Non-pigmented ciliary epithelial cell (primary cell): ENCODE measurements at places on chromosomes 11 and 22.
A peak's percentile ranks its signal among the peaks of the same experiment; 100 is the strongest.

- no peak for DNase-seq
These were observed 35.2 kb downstream of the NARS2 start for GRCh38 chr11:78539506-78539905.

DNA sequence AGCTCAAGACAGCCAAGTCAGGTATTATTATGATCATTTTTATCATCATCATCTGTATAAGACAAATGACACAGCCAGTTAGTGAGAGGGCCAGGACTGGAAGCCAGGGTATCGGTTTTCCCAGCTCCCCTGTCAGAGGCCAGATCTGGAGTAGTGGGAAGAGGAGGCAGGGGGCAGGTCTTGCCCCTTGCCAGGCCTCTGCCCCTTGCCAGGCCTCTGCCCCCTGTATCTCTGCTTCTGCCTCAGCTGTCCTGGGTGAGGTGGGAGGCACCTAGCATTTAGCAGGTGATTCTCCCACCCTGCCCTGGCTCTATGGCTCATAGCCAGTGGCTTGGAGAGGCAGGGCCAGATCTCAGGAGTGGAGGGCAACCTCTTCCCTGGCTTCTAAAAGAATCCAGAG is 67.3 kb downstream of the PRDM11 start:
- no peak for DNase-seq

GRCh38 chr11:34609187-34609751 is 11.6 kb upstream of the EHF start:
- no peak for DNase-seq

- no peak for DNase-seq
These were observed 68.5 kb downstream of the SHANK2 start for GRCh38 chr11:71183878-71184277.

- peak; percentile 10 for DNase-seq
These were observed 9.0 kb upstream of the ZBTB44 start for GRCh38 chr11:130323452-130324450.

- no peak for DNase-seq
These were observed at the start of gene SULT4A1 for GRCh38 chr22:43862074-43862881. Gene SULT4A1 (minus strand): TSS chr22:43862513. CDS start chr22:43862382, 131 bp downstream.

GRCh38 chr22:20788627-20789344 is 14.9 kb downstream of the SERPIND1 start:
- no peak for DNase-seq

DNA sequence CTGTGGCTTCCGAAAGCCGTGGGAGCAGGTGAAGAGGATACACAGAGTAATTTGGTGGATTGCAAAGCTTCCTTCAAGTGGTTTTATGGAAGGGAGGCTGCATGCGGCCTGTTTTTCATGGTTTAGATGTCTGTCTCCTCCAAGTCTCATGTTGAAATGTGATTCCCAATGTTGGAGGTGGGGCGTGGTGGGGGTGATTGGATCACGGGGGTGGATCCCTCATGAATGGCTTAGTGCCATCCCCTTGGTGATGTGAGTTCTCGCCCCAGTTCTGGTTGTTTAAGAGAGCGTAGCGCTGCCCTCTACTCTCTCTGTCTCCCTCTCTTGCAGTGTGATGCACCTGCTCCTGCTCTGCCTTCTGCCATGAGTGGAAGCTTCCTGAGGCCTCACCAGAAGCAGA is 247.8 kb upstream of the B3GAT1 start:
- no peak for DNase-seq

DNA sequence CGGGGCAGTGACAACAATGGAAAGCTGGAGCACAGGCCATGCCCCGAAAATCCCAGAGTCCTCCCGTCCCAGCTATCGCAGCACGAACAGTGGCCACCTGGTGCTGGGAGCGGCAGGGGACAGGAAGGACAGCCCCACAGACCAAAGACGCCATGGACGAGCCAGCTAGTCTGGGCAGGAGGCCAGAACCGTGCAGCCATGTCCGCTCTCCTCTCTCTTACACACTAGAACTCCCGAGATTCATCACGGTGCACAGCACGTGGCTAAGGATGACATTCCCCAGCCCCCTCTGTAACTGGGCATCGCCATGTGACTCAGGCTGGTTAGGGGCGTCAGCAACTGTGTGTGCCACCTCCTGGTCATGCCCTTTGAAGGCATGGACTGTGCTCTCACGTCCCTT is 4.6 kb downstream of the CDPF1 start:
- no peak for DNase-seq

DNA sequence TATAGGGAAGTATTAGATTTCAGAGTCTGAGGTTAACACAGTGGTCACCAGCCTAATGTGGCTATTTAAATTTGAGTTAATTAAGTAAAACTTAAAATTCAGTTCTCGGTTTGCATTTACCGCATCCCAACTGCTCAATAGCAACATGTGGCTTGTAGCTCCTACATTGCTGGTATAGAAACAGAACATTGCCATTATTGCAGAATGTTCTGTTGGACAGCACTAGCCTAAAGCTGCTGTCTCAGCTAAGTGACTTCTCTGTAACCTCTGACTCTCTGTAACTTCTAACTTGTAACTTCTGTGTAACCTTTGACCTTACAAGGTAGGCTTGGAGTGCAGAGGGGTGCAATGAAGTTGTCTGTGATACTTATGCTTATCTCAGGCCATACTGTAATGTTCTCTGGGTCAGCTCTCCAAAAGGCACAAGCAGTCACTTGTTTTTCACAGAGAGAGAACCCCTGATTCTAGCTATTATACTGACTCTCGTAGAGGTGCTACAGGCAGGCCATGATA is 78.7 kb downstream of the ZNRF3 start:
- no peak for DNase-seq

- DNase-seq: no peak
These were observed 1.8 kb downstream of the LDHAL6A start for GRCh38 chr11:18457450-18457849.

- DNase-seq: peak; percentile 45
These were observed 122.6 kb downstream of the CCDC81 start for GRCh38 chr11:86497310-86497709.

- no peak for DNase-seq
These were observed 1077.3 kb downstream of the TBC1D22A start for GRCh38 chr22:47839595-47840227.

DNA sequence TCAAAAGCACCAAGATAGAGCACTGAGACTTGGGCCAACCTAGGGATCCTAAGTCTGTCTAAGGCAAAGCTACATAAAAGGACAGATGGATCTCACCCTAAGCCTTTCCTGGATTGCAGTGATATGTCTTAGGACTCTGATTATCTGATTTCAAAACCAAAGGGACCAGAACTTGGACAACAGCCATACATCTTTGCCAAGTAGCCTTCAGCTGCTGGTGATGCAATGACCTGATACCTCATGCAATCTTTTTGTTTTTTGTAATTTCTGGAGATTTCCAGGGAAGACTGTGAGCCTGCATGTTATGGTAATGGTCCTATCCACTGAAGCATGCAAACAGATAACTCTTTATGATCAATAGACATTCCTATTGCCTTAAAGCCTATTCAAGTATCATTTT is 230.4 kb upstream of the MTNR1B start:
- DNase-seq: no peak

DNA sequence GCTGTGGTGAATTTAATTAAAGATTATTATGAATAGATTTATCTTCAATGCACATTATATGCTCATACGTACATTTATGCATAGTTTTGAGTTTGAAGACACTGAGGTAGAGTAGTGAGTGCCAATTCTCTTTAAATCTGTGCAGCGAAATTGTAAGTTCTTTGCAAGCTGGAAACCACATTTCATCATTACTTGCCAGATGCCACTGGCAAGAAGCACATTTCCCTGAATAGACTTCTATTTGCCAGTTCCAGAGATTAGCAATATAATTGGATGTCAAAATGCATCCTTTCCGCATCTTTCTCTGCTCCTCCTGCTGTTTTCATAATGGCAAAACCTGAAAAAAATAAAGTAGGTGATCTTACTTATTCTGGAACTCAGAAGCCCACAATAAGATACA is 448.0 kb downstream of the LUZP2 start:
- DNase-seq: no peak

- DNase-seq: no peak
These were observed 4.9 kb upstream of the RAB38 start for GRCh38 chr11:88179971-88180629.

- DNase-seq: no peak
These were observed 12.4 kb downstream of the PIWIL3 start for GRCh38 chr22:24761888-24762675.

DNA sequence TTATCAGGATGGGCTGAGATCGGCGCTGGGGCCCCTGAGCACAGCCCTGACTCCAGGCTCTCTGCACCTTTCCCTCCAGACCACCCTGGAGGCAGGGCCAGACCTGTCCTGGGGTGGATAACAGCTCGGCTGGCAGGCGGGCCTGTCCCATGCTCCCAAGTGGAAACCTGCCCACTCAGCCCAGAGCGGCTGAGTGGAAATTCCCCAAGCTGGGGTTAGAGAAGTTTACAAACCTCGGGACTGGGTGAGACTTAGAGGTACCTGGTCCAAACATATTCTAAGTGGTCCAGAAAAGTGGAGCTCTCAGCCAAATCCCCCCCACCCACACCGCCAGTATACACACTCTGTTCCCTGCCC is 4.8 kb upstream of the FXYD2 start:
- DNase-seq: no peak

- peak; percentile 47 for DNase-seq
These were observed 6.0 kb downstream of the TMEM123 start for GRCh38 chr11:102446606-102447005.

GRCh38 chr11:134406264-134407185 is 5.5 kb downstream of the B3GAT1 start:
- no peak for DNase-seq

GRCh38 chr11:20547411-20547810 is 52.0 kb upstream of the SLC6A5 start:
- DNase-seq: no peak

- DNase-seq: no peak
These were observed 489.5 kb downstream of the BUD13 start for GRCh38 chr11:116283300-116283699.
